ENCODE measurements at places on chromosomes 16 and 17.

DNA sequence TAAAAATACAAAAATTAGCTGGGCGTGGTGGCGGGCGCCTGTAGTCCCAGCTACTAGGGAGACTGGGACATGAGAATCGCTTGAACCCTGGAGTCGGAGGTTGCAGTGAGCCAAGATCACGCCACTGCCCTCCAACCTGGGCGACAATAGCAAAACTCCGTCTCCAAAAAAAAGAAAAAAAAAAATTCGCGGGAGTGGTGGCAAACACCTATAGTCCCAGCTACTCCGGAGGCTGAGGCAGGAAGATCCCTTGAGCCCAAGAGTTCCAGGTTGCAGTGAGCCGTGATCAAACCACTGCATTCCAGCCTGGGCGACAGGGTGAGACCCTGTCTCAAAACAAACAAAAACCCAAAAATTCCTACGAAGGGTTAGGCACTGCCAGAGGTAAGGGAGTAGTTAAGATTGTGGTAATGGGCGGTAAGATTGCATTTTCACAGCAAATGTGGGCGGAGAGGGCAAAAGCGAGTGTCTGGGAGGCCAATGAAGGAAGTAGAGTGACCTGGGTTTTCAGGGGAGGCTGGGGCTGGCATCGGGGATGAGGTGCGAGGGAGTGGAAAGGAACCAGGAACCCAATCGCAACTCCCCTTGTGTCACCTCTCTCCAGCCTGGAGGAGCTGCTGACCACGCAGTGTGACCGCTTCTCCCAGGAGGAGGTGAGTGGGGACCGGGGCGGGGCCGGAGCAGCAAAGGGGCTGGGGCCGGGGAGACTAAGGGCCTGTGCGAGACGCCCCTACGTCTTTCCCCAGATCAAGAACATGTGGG, 2.6 kb downstream of the MYL11 start:
- no peak for DNase-seq

- no peak for DNase-seq
Observed at GRCh38 chr16:68676113-68676860, 31.2 kb downstream of the CDH3 start.

- DNase-seq: no peak
Observed at GRCh38 chr17:5097101-5097834, 14.4 kb downstream of the ZNF232 start.

DNA sequence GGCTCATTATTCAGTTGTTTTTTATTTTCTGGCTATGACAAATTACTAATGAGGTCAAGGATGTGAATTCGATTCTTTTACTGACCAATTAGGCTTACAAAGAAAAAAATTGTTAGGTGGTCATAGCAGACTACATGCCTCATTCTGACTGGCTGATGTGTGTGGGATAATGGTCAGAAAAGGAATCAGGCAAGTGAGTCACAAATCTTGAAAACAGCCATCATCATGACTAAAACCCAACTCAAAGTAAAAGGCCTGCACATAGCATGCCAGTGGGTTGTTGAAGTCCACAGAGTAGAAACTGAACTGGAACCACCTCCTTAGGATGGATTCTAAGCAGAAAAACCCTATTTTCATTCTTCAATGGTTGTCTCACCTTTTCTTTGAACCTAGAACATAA, 8.6 kb downstream of the RPGRIP1L start:
- no peak for DNase-seq

GRCh38 chr16:56935201-56935600, 3.3 kb downstream of the HERPUD1 start:
- no peak for DNase-seq

DNA sequence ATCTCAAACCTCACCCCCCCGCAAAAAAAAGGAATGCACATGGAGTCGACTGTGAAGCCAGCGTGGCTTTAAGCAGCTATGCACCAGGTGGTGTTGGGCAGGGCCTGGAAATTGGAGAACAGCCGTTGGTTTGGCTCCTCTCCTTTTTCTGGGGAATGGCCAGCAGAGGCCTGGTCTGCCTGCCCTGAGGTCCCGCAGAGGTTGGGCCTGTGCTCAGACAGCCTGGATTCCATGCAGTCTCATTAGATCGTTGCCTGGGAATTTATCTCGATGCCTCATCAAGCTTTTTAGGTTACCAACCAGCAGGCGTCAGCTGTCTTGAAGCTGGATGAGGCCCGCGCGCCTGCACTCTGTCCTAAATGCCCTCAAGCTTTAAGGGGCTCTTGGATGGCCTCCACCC, 9.8 kb downstream of the SLC12A3 start:
- no peak for DNase-seq

DNA sequence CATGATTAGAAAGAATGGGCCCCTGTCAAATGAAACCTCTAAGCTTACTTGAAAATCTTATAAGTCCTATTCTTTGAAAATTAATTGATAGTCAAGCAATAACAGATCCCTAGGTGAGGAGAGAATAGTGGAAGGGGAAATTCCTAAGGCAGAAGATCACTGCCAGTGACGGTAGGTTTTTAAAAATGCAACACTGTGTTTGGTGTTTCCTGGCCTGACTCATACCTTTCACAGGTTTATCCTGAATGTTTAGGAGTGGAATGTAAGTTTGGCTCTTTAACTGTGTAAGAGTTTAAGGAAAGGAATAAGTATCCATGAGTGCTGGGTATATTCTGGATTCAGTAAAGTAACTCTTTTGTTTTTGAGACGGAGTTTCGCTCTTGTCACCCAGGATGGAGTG, 23.8 kb downstream of the HAPSTR1 start:
- no peak for DNase-seq

- no peak for DNase-seq
Observed at GRCh38 chr16:74568961-74569631, 37.8 kb downstream of the GLG1 start.

GRCh38 chr17:45834471-45835396, 9.9 kb upstream of the SPPL2C start:
- DNase-seq: no peak

- DNase-seq: no peak
Observed at GRCh38 chr17:51335883-51336822, 75.8 kb downstream of the UTP18 start.

DNA sequence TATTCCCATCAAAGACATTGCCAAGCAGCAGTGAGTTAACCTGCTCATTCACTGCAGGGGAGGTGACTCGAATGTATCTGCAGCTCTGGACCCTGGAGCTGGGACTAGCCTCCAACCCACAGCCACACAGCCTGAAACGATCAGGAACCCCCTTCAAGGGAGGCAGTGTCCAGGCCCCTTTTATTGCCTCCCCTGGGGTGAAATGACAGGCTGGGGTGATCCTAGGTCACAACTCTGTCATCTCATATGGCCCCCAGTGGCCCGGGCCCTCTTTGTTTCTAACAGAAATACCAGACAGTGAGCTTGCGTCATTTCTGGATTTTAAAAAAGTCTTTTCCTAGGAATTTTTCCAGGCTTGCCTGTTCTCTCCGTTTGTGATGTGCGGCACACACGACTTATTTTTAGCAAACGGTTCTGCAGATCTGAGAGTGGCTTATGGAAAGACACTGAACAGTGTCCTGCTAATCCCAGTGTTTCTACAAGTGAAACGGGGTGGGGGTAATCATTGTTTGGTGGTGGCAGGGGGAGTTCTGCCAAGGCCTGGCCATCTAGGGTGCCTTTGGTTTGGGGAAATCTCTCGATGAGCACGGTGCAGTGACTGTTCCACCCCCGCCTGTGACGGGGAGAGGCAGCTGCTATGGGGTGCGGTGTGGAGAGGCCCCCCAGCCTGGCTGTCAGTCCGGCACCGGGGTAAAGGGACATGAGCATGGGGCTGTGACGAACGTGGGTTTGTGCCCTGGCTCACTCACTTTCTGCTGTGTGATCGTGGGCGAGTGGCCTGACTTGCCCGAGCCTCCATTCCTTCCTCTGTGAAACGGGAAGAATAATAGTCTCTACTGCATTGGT, 27.2 kb downstream of the NAGPA start:
- no peak for DNase-seq

DNA sequence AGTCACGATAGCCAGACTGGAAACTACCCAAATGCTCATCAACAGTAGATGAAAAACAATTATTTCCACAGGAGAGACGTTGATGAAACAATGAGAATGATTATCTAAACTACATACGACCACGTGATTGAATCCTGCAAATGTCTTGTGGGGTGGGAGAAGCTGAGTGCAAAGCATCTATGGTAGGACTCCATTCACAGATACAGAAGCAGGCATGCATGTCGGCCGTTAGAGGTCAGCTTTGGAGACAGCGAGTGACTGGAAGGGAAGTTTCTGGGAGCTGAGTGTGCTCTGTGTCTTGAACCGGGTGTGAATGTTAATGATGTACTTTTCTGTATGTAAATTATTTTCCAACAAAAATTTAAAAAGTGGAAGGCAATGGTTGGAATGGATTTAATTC, 71.5 kb upstream of the DNAJA2 start:
- DNase-seq: no peak

GRCh38 chr17:75535119-75535537, 9.6 kb downstream of the LLGL2 start:
- DNase-seq: no peak

DNA sequence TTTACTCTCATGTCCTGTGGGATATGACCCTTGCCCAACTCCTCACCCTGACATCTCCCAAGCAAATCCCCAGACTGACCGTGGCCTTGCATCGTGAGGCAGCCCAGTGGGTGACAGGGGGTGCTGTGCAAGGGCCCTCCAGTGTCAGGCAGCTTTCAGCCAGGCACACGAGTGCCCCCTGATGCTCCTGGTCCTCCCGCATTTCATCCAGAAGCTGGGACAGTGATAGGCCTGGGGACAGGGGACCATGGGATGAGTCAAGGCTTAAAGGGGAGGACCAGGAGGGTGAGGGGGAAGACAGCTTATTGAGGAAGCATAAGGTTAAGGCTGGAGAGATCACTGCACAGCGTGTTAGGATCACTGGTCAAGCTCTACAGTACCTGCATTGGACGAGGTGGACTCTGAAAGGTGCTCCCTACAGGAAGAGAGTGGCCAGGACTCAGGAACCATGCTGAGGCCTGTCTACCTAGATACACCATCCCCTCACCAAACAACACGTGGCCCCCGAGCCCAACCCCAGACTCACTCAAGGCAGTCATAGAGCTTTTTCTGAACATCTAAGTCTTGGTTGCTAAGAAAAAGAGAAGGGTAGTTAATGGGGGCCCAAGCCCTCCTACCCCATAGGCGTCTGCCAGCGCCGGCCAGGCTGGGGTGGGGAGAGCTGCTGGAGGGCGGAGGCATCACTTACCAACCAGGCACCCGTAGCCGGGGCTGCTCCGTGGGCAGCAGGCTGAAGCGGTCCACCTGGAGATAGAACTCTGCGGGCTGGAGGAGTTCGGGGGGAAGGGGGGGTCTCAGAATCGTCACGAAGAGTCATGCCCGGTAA, 998 bp downstream of the ACD start:
- no peak for DNase-seq

DNA sequence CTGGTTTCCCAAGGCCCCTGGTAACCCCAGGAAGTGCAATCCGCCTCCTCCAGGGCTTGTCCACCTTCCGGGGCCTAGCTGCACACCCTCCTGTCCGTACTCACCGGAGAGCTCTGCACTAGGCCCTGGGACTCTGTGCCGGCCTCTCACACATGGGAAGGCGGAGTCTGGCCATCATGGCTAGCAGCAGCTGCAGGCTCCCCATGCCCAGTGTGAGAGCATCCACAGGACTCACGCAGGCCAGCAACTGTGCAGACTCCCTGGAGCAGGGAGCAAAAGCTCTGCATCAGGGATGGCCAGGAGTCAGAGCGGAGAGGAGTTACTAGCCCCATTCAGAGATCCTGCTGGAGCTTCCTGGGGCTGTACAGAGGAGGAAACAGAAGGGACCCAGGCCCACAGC, 20.2 kb downstream of the FOXN1 start:
- no peak for DNase-seq

- no peak for DNase-seq
Observed at GRCh38 chr16:65598621-65599020, 476.8 kb upstream of the CDH11 start.

GRCh38 chr16:68450741-68451255, 2.5 kb upstream of the SMPD3 start:
- DNase-seq: no peak

DNA sequence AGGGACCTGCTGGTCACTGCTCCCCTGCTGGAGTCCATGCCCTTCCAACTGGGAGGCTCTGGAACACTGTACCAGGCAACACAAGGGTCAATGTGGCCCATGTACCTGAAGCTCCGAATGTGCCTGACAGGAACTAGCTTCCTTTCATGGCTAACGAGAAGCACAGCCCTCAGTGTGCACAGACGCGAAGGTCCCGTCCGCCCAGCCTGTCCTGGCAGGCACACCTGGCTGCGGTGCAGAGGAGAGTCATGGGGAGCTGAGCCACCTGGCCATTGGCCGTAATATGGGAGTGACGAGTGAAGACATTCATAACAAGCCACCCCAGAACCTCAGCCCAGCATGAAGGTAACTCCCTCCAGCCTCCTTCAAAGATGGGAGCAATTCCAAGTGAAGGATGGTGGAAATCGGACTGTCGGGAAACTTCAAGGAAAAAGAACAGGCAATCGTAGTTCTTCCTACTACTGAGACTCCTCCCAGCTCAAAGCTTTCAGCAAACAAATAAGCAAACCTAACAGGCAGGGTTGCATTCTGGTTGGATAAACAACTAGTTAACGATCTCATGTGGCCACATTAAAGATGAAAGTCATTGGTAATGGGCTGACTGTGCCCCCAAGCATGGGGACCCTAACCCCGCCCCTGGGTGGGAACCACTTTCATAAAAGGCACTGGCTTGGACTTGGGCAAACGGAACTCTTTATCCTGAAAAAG, 13.2 kb downstream of the TMEM11 start:
- DNase-seq: no peak

GRCh38 chr16:30744183-30744582, 4.0 kb upstream of the PHKG2 start:
- DNase-seq: no peak

- DNase-seq: peak; percentile 38
Observed at GRCh38 chr17:30378241-30378824, 394 bp upstream of the CPD start.

- DNase-seq: no peak
Observed at GRCh38 chr17:47844227-47844626, 3.2 kb upstream of the SCRN2 start.

Data from stimulated activated CD4-positive, alpha-beta T cell treated with anti-CD3 and anti-CD28 coated beads, Interleukin-12 subunit alpha, Interleukin-12 subunit beta, amount 100 ng/mL, for 24 hours (primary cell).